Transverse colon (tissue), 4 donors: ENCODE measurements at places on chromosomes 3 and 15. TPM values are rescaled to one million over a fixed set of nuclear protein-coding genes. Genes with fewer than 3 reads are reported as not detected.

DNA sequence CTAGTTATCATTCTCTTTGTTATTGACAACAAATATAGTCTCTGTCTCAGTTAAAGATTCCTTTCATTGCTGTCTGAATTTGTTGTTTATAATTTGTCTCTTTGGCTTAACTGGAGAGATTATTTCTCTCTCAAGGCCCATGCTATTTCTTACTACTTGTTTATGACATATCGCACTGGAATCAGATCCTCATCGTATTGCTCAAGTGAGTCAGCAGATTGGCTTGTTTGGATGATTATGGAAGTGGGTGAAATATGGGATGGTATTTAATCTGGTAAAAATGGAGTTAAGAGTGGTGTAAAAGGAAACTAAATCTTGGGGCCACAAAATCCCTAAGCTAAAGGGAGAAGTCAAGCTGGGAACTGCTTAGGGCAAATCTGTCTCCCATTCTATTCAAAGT lies 613.1 kb downstream of the SI start:
- no peak for DNase-seq
- H3K27me3 ChIP-seq: no peaks in the 10 kb centered on the region
- no peak overlapping the region for H3K27ac ChIP-seq
- H3K4me3 ChIP-seq: no peak overlapping the region
- no peaks in the 10 kb centered on the region for H3K4me1 ChIP-seq

DNA sequence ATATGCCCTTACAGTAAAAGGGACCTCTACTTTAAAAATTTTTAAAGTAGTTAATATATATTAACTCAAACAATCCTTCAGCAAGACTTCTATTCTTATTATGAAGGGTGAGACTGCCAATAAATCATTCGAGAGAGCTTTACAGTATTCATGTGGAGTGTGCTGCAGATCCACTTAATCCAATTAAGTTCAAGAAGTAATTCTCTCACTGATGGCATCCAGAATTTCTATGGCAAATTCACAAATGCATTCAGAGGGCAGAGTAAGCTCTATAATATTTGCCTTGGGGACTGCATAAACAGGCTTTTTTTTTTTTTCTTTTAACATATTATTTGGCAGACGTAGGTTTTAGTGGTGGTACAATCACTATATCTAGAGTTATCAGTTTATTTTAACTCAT lies 692.0 kb downstream of the NLGN1 start:
- no peak overlapping the region for H3K4me3 ChIP-seq
- H3K4me1 ChIP-seq: no peaks in the 10 kb centered on the region
- H3K36me3 ChIP-seq: no peaks in the 10 kb centered on the region
- H3K27ac ChIP-seq: no peak overlapping the region
- no peak for DNase-seq

- no peak overlapping the region for H3K4me3 ChIP-seq
- no peak for DNase-seq
- no peak overlapping the region for H3K27ac ChIP-seq
- H3K27me3 ChIP-seq: no peaks in the 10 kb centered on the region
- no peaks in the 10 kb centered on the region for H3K36me3 ChIP-seq
- peaks cover 6% of the 10 kb centered on the region for H3K4me1 ChIP-seq
Measured at GRCh38 chr3:184633237-184633579, 71.6 kb downstream of the EPHB3 start.

- H3K36me3 ChIP-seq: no peaks in the 10 kb centered on the region
- DNase-seq: no peak
- H3K4me1 ChIP-seq: no peaks in the 10 kb centered on the region
- no peak overlapping the region for H3K4me3 ChIP-seq
- no peaks in the 10 kb centered on the region for H3K27me3 ChIP-seq
Measured at GRCh38 chr3:167066977-167067786, 312.9 kb downstream of the ZBBX start.

DNA sequence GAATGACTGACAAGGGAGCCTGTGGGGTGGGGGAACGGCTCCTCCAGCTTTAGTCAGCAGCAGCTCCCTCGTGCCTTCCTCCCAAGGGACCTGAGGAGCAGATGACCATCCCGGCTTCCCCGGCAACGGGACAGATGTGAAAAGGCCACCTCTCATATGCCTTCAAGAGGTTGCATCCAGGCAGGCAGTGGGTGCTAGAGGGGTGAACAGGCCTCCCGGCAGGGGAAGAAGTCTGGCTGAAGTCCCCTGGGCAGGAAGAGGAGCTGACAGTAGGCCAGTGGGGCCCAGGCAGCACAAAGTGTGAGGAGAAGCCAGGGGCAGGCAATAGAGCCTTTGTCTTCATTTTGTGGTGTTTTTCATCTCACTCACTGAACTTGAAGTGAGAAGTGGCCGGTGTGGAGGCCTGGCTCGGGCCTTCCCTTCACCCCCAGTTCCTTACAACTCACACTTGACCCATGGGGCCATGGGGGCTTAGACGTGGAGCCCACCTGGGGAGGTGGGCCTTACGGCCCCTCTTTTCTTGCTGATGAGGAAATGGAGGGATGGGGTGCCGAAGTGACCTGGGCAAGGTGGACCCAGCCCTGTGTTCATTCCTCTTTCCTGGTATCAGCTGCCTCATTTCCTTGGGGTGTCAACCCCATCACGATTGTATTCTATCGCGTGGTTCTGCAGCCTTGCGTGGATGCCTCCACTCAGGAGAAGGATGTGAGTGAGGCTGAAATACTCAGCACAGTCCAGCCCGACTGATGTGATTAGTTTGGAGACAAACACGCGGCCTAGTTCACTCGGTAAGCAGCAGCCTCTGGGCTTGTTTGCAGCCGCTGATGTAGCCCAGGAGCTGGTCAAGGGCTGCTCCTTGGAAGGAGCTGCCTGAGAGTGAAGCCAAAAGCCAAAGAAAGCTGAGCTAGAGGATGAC lies 115.5 kb upstream of the ALDH1A3 start:
- no peak overlapping the region for H3K4me3 ChIP-seq
- H3K27me3 ChIP-seq: no peaks in the 10 kb centered on the region
- no peak overlapping the region for H3K27ac ChIP-seq
- no peaks in the 10 kb centered on the region for H3K36me3 ChIP-seq
- H3K4me1 ChIP-seq: peaks cover 13% of the 10 kb centered on the region
- no peak for DNase-seq

- H3K27ac ChIP-seq: no peak overlapping the region
- peaks cover 8% of the 10 kb centered on the region for H3K4me1 ChIP-seq
- DNase-seq: no peak
- no peak overlapping the region for H3K4me3 ChIP-seq
- no peaks in the 10 kb centered on the region for H3K36me3 ChIP-seq
Measured at GRCh38 chr3:39064646-39065045, 12.8 kb downstream of the WDR48 start.

GRCh38 chr3:182533394-182533793 lies 259.9 kb upstream of the ATP11B start:
- DNase-seq: no peak
- H3K36me3 ChIP-seq: no peaks in the 10 kb centered on the region
- H3K4me3 ChIP-seq: no peak overlapping the region
- no peaks in the 10 kb centered on the region for H3K4me1 ChIP-seq

CCR1 gene
- 4.4 TPM for total RNA-seq

NR2E3 gene
- not detected for total RNA-seq

- no peaks in the 10 kb centered on the region for H3K4me1 ChIP-seq
- DNase-seq: no peak
- no peaks in the 10 kb centered on the region for H3K27me3 ChIP-seq
- no peak overlapping the region for H3K27ac ChIP-seq
- H3K36me3 ChIP-seq: no peaks in the 10 kb centered on the region
- H3K4me3 ChIP-seq: no peak overlapping the region
Measured at GRCh38 chr3:7953449-7954014, 548.1 kb upstream of the LMCD1 start.
